ENCODE measurements at places on chromosomes 11 and 22.

DNA sequence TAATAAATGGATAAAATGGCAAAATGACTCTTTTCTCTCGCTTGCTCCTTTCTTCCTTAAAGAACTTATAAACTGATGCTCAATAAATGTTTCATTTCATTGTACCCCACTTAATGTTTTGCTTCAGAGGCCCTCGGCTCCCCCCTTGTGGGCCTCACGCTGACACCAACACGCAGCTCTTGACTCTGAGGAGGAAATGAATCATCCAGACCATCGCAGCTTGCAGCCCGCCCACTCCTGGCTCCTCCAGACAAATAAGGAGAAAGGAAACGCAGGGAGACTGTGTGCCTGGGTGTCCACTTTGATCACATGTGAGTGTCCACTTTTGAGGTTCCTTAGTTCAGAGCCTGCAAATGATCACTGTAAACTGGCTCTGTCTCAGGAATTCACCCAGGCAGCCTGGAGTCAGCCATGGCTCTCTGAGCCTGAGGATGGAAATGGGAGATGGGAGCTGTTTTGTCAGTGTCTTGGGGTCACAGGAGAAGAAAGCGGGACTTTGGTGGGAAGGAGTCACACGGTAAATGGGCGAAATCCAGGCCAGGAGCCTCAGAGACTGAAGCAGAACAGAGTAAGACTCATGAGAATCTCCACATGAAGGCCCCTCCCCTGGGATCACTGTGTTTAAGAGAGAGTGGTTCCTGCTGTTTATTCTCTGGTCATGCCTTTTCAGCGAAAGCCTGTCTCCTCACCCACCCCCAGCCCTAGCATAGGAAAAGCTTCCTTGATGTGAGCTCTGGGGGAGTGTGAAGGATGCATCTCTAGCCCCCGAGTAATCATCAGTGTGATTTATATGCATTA lies 96.5 kb downstream of the CWC15 start:
- DNase-seq, result no peak

DNA sequence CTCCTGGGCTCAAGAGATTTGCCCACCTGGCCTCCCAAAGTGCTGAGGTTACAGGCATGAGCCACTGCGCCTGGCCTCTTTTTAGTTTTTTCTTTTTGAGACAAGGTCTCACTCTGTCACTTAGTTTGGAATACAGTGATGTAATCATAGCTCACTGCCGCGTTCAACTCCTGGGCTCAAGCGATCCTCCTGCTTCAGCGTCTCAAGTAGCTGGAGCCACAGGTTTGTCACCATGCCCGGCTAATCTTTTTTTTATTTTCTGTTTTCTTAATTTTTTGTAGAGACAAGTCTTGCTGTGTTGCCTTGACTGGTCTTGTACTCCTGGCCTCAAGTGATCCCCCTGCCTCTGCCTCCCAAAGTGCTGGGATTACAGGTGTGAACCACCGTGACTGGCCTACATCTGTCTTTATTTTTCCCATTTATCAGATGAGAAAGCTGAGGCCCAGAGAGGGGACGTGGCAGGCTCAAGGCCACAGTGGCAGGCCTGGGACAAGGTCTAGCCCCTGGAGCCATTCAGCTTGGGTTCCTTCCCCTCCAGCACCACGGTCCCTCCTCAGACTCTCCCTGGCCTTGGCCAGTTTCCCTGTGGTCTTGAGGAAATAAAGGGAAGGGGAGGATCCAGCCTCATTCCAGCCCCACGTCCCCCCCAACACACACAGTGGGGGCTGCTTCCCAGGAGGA lies 2.8 kb upstream of the KDELR3 start:
- no peak for DNase-seq

- no peak for DNase-seq
These were observed 49.1 kb downstream of the CDKN1C start for GRCh38 chr11:2836315-2837095.

DNA sequence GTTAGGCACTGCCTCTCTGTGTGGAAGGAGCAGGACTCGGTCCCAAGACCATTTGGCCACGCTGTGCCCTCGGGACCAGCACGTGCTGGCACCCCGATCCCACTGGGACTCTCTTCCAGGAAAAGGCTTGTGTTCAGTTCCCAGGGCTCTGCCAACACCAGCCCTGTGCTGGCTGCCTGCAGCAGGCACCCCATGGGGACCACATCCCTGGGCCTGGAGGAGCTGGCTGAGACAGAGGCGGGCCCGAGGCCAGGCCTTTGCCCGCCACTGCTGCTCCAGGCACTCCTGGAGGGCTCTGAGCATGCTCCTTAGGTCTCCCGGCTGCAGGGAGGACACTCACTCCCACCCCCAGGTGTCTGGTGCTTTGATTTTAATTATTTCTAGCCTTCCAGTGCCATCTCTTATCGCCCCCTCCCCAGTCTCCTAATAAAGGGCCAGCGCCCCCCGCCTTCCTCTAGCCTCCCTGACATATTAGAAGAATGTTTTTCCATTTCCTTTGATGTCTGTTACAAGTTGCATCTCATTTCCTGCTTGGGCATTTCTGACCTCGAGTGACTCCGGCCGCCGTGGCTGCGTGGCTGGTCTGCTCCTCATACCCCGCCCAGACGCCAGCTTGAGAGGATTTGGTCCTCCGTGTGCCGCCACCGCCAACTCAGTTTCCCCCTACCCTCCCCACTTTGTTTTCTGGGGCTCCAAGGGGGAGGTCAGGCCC lies 14.4 kb downstream of the CDKN1C start:
- DNase-seq, result no peak

DNA sequence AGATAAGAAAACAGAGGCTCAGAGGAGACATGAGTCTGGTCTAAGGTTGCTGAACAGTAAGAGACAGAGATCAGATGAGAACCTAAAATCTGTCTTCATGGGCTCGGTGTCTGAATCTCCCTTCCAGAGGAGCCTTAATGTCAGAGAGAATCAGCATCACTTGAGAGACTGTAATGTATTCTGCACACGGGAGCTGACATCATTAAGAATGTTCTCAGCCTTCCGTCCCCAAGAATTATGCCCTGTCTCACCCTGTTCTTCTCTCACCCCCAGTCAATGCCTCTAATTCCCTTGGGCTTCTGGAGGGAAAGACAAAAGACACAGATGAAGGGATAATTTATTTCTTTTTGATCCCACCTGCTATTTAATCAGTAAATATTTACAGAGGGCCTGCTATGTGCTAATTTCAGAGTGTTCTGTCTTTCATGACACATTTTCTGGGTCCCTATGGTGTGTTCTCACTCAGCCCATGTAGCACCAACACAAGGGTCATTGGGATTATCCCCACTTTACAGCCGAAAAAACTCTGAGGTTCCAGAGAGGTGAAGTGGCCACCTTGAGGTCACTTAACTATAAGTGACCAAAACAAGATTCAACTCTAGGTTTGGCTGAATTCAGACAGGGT lies 61.8 kb downstream of the CD82 start:
- no peak for DNase-seq

DNA sequence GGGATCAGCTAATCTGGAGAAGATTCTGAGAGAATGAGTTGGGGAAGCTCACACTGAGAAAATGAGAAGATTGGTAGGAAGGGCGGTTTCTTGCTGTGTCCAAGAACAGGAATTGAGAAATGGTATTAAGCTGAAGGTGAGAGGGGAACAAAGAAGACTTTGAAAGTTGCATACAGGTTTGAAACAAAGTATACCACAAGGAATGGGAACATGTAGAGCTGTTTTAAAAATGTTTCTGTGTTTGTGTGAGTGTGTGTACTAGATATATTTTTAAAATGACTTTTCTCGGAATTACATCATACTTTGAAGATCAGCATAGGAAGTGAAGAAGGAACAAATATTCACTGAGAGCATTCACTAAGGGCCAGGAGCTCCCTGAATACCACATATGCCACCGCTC lies 24.4 kb upstream of the IZUMO1R start:
- DNase-seq, result no peak

DNA sequence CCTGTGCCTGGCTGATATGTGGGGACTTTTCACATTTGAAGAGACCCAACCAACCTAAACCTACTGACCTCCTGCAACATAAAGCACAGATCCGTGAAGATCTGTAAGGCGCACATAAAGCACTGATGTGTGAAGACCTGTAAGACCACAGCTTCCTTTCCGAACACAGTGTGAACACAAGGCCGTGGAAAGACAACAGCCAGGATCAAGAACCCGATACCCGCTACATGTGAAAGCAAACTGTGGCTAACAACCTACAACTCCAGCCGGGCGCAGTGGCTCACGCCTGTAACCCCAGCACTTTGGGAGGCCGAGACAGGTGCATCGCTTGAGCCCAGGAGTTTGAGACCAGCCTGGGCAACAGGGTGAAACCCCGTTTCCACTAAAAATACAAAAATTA lies 17.6 kb upstream of the PPFIA1 start:
- no peak for DNase-seq

- DNase-seq, result no peak
These were observed 11.4 kb downstream of the ETS1 start for GRCh38 chr11:128575961-128576350.

DNA sequence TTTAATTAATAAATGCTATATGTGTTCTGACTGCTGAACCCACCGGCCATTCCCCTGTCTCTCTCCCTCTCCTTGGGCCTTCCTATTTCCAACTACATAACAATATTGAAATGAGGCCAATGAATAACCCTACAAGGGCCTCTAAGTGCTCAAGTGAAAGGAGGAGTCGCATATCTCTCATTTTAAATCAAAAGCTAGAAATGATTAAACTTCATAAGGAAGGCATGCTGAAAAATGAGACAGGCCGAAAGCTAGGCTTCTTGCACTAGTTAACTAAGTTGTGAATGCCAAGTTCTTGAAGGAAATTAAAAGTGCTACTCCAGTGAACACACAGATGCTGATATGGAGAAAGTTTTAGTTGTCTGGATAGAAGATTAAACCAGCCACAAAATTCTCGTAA lies 109.2 kb downstream of the TSPAN18 start:
- no peak for DNase-seq

DNA sequence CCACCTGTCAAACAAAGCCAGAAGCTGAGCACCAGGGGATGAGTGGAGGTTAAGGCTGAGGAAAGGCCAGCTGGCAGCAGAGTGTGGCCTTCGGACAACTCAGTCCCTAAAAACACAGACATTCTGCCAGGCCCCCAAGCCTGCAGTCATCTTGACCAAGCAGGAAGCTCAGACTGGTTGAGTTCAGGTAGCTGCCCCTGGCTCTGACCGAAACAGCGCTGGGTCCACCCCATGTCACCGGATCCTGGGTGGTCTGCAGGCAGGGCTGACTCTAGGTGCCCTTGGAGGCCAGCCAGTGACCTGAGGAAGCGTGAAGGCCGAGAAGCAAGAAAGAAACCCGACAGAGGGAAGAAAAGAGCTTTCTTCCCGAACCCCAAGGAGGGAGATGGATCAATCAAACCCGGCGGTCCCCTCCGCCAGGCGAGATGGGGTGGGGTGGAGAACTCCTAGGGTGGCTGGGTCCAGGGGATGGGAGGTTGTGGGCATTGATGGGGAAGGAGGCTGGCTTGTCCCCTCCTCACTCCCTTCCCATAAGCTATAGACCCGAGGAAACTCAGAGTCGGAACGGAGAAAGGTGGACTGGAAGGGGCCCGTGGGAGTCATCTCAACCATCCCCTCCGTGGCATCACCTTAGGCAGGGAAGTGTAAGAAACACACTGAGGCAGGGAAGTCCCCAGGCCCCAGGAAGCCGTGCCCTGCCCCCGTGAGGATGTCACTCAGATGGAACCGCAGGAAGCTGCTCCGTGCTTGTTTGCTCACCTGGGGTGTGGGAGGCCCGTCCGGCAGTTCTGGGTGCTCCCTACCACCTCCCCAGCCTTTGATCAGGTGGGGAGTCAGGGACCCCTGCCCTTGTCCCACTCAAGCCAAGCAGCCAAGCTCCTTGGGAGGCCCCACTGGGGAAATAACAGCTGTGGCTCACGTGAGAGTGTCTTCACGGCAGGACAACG lies 11.7 kb downstream of the CXCR5 start:
- DNase-seq, result no peak

DNA sequence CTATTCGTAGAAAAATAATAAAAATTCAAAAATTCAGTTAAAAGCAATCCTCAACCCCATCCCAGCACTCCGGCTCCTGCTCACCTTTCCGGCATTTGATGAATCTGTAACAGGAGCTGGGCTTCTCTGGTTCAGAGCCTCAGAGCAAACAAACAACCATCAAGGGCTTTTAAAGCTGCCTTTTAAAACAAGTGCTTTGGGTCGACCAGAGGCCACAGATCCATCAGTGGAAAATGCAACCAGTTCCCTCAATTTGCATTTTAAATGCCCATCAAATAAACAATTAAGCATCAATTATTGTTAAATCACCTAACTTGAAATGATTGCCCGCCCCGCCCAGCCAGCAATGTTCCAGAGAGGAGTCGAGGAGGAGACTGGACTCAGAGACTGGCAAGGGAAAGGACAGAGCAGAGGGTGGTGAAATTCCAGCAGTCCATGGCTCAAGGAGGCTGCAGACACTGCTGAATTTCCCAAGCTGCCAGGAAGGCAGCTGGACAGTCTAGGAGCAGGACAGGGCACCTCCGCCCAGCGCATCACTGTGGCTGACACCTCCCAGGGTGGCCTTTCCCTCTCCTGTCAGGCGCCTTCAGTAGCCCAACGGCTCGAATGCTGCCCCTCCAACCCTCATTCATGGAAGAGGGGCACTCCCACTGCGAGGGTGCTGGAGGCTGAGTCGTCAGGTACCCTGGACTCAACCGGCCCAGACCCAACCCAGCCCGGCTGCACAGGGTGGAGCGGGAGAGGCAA lies 7.5 kb downstream of the FXYD6 start:
- no peak for DNase-seq

- DNase-seq, result no peak
These were observed 44.1 kb downstream of the MYH9 start for GRCh38 chr22:36343720-36344105.

Data from LNCaP clone FGC (cell line).